Activated T-cell treated with anti-CD3 and anti-CD28 coated beads, Interleukin-2, amount 50 U/mL, for 72 hours (primary cell): ENCODE measurements at places on chromosomes 6 and 20. TPM values are rescaled to one million over a fixed set of nuclear protein-coding genes. Genes with fewer than 3 reads are reported as not detected.

The PHF20 gene
- total RNA-seq, result 68.6 TPM

The FAM83C gene
- total RNA-seq, result not detected

The ADGRF5 gene
- total RNA-seq, result not detected

The SYNDIG1 gene
- not detected for total RNA-seq

The PLEKHG1 gene
- total RNA-seq, result 27.1 TPM

The TREM2 gene
- not detected for total RNA-seq
